CD4-positive, alpha-beta memory T cell (primary cell): ENCODE measurements at places on chromosomes 1 and 21.

GRCh38 chr1:16189921-16190621, 22.4 kb downstream of the ARHGEF19 start:
- DNase-seq: no peak

DNA sequence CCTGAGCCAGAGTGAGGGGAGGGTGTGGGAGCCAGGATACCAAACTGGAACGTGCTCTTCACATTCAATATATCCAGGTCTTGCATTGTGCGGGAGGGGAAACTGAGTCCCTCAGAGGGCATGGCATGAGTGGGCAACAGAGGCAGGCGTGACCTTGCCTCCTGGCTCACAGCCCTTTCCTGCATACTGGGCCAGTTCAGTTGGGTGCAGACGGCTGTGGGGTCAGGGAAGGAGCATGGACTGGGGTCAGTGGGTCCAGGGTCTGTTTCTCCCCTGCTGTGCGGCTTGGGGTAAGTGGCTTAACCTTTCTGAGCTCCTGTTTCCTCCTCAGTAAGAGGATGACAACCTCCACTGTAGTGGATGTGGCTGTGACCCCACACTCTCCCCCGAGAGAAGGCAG, 16.6 kb downstream of the SERINC2 start:
- no peak for DNase-seq

DNA sequence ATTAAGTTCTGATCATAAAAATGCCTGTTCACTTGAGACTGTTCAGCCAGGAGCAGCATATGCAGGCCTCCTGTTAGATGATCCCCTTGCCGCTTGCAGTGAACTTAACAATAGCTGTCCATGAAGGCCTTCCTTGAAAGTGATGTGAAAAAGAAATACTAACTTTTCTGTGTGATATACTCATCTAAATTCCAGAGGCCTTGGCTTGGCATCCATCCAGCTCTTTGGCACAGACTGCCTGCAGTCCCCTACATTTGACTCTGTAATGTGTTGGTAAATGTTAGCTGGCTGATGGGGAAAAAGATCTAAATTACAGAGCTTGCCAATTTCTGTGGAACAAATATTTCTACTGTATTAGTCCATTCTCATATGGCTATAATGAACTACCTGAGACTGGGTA, 73.7 kb downstream of the KCNK2 start:
- DNase-seq: no peak

DNA sequence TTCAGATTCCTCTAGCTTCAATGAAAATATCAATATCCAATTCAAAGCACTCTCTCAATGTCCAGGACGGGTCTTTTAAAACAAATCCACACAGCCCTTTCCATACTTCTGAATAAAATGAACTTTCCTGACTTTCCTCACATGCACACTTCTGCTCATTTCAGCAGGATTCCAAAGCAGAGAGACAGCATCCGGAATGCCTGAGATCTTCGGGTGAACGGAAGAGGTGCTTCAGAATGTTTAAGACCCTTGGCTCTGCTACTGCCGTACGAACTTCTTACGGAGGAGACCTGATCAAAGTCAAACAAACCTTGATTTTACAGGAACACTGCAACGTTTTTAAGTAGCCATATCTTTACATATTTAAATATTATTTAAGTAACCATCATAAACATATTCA, 245.7 kb downstream of the PTBP2 start:
- no peak for DNase-seq

DNA sequence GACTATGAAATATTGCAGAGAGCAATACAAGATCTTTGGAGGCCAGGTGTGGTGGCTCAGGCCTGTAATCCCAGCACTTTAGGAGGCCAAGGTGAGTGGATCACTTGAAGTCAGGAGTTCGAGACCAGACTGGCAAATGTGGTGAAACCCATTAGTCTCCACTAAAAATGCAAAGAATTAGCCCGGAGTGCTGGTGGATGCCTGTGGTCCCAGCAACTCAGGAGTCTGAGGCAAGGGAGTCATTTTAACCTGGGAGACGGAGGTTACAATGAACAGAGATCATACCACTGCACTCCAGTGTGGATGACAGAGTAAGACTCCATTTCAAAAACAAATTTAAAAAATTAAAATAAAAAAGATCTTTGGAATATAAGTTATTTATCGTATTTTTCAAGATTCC, 76.6 kb downstream of the PRKAB2 start:
- DNase-seq: no peak

- no peak for DNase-seq
Observed at GRCh38 chr1:20233866-20234265, 47.5 kb upstream of the PLA2G2C start.

- no peak for DNase-seq
Observed at GRCh38 chr1:228360533-228361313, 45.9 kb downstream of the TRIM11 start.

- no peak for DNase-seq
Observed at GRCh38 chr1:202018468-202019234, 8.3 kb downstream of the ELF3 start.

DNA sequence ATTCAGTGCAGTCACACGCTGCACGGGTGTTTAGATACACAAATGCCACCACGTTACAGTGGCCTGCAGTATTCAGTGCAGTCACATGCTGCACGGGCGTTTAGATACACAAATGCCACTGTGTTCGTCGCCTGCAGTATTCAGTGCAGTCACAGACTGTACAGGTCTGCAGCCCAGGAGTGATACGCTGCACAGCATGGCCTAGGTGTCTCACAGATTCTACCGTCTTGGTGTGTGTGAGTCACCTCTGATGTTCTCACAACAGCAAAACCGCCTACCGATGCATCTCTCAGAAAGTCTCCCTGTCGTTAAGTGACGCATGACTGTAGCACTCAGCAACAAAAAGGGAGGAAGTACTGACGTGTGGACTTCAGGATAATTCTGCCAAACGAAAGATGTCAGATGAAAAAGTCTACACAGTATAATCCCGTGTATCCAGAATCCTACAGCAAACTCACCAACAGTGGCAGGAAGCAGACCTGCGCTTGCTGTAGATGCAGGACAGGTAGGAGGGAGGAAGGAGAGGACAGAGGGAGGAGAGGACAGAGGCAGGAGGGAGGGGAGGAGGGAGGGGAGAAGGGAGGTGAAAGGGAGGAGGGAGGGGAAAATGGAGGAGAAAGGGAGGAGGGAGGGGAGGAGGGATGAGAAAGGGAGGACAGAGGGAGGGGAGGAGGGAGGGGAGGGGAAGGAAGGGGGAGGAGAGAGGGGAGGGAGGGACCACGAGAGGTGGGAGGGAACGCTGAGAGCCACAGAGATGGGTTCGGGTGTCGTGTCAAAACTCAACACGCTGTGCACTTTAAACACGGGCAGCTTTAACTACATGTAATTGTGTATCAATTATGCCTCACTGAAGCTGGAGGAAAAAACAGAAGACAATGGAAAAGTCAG, 36.3 kb upstream of the PCBP3 start:
- DNase-seq: peak; percentile 81

- DNase-seq: no peak
Observed at GRCh38 chr1:214882616-214883015, 199.9 kb upstream of the KCNK2 start.

GRCh38 chr1:107141491-107142126, 770 bp downstream of the NTNG1 start:
- no peak for DNase-seq

DNA sequence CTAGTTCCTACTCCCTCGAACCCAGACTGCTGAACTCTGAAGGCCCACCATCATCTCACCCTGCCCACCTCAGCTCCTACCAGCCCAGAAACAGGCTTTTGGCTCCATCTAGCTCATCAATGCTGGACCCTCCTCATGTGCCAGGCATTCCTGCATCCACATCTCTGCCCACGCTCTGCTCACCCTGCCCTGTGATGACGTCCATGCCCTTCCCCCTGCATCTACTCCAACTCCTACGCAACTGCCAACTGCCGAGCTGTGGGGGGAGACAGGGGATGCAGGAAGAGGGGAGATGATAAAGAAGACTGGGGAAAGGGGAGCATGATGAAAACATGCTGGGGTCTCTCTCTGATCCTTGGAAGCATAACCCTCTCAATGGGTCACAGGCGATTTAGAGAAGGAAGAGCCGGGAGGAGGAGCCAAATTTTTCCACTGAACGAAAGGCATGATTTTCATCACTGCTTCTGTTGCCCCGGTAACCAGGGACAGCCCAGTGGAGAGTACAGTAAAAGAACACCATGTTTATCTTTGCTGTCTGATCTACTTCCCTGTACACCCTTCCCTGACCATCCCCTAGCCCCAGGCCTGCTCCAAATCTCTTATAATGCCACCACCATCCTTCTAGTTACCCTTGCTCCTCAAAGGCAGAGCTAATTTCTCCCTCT, 44.3 kb downstream of the CD34 start:
- peak; percentile 58 for DNase-seq

GRCh38 chr1:210815641-210816550, 318.1 kb downstream of the KCNH1 start:
- no peak for DNase-seq

GRCh38 chr1:7375781-7376660, 395.1 kb upstream of the VAMP3 start:
- no peak for DNase-seq

DNA sequence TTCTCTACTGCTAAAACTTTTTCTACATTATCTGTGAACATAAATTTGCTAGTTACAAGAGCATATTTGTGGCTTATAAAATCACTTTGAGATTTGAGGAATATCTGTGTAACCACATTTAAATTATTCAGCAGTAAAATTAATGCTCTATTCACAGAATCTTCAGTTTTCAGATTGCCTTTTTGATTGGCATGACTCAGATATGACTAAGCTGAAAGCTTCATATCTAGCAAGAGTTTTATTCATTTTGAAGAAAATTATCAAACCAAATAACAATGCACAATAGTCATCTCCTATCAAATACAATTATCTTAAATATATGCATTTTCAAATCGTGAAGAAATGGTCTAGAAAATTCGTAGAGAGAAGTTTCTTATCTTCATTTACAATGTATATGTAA, 1498.2 kb upstream of the B3GALT2 start:
- no peak for DNase-seq

- DNase-seq: no peak
Observed at GRCh38 chr1:94323311-94324177, 86.2 kb upstream of the ARHGAP29 start.

DNA sequence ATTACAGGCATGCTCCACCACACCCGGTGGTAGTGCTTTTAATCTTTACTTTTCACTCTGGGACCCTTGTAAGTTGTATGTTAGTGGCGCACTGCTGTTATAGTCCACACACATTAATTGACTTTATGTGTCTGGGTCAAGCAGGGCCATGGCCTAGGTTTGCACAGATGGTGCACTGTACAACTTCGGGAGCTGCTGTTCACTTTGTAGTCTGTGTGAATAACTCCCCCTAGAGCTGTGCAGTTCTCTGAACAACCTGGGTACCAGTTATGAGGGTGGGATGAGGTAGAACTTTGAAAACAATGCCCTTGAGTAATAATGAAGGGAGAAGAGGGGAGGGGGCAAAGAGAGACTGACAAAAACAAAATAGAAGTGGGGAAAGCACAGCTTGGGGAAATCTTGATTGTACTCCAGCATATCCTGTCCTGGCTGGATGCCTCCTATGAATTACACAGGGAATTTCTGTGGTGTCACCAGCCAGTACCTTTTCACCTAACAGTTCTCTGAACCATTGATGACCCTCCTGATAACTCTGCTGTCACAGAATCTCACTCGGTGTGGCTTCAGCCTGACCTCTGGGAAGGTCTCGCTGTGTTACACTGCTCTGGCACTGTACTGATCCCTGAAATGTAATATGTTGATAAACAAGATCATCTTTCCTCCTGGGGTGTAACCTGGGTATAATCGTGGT, 2.2 kb downstream of the PTGFRN start:
- no peak for DNase-seq

- DNase-seq: no peak
Observed at GRCh38 chr1:17539118-17539476, 401 bp upstream of the ARHGEF10L start.

DNA sequence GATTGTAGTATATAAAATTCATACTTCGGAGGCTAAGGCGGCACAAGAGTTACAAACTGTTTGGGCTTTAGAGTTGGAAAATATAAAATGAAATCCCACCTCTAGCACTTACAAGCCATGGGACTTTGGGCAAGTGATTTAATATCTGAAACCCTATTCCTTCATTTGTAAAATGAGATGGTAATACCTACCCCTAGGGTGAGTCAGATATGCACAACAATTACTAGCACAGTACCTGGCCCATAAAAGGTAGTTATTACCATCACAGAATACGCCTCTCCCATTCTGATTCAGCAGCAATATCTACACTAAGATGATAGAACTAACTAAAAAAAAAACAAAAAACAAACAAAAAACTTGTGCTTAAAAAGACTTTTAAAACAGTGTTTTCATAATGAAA, 3.5 kb downstream of the KLHL12 start:
- no peak for DNase-seq

- no peak for DNase-seq
Observed at GRCh38 chr21:43703035-43703880, 15.7 kb upstream of the PDXK start.

- no peak for DNase-seq
Observed at GRCh38 chr1:82441402-82441801, 640.7 kb downstream of the ADGRL2 start.

- DNase-seq: no peak
Observed at GRCh38 chr1:164602480-164603093, 43.6 kb downstream of the PBX1 start.

DNA sequence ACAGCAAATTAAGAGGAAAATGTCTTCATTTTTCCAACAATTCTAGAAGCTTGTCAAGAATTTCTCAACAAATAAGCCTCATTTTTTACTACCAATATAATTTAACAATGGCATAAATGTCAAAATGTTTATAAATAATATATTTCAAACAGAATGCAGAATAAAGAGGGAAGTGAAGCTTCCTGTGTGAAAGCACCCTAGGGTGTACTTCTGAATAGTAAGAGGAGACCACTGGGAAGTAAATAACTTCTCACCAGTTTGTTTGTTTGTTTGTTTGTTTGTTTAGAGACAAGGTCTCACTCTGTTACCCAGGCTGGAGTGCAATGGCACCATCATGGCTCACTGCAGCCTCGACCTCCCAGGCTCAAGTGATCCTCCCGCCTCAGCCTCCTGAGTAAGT, 244.3 kb downstream of the SLC45A1 start:
- no peak for DNase-seq

GRCh38 chr1:78165816-78166215, 120.0 kb downstream of the GIPC2 start:
- DNase-seq: no peak

DNA sequence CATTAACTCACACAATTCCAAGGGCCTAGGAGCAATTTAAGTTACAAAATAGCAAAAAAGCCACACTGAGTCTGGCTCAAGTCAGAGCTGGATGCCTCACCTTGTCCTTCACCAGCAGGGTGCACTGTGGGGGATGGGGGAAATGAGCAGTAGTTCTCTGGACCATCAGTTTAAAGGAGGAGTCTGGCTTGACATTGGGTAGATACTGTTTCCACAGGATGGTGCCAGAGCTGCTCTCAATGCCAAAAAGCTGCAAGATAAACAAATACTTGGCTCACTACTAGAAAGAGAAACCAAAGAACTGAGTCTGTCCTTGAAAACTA, 18.8 kb downstream of the EMC1 start:
- DNase-seq: no peak
